ENCODE measurements at places on chromosomes 12 and 14. TPM values are rescaled to one million over a fixed set of nuclear protein-coding genes. Genes with fewer than 3 reads are reported as not detected.

GRCh38 chr12:42760550-42760949, 171.0 kb upstream of the PRICKLE1 start:
- no peak for DNase-seq

- DNase-seq = peak; percentile 85
Measured at GRCh38 chr12:56987551-56988053, 18.7 kb downstream of the ZBTB39 start.

DNA sequence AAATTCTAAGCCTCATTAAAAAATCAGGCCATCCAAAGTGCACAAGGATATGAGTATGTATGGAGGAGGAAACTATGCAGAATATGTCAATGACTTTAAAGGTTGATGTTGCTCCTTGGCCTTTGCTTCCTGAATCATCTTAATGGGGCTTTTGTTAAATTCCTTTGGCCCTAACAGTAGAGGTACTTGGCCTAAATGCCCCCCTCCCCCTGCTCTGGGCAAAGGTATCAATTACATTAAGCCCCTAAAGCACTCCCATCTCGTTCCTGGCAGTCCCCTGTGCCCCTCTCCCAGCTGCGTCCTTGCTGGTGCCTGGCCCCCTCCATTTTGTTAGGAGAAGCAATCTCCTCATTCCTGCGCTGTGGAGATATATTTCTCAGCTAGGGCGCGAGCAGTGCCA, 4.8 kb downstream of the COPZ1 start:
- no peak for DNase-seq

DNA sequence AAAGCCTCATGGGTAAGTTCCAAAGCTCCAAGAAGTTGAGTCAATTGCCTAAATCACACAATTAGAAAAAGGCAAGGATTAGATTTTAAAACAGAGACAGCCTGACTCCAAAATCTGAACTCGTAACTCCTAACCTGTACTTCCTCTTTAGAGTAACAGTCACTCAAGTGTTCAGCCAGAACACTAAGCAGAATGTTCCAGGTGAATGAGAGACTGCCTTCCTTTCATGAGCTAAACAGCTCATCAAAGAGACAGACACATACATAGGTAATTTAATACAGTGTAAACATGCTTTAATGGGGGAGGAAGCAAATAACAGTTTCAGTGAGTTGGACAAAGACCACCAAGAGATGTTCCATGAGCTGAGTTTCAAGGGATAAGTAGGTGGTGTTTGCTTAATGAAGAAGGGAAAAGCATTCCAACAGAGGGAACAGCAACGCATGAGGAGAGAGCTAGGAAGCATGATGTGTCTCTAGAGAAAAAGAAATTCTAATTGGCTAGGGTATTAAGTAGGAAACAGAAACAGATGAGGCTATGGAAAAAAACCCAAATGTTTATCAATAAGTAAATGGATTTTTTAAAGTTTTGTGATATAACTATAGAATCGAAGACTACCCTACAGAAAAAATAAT, 403.9 kb downstream of the MED13L start:
- DNase-seq = no peak

DNA sequence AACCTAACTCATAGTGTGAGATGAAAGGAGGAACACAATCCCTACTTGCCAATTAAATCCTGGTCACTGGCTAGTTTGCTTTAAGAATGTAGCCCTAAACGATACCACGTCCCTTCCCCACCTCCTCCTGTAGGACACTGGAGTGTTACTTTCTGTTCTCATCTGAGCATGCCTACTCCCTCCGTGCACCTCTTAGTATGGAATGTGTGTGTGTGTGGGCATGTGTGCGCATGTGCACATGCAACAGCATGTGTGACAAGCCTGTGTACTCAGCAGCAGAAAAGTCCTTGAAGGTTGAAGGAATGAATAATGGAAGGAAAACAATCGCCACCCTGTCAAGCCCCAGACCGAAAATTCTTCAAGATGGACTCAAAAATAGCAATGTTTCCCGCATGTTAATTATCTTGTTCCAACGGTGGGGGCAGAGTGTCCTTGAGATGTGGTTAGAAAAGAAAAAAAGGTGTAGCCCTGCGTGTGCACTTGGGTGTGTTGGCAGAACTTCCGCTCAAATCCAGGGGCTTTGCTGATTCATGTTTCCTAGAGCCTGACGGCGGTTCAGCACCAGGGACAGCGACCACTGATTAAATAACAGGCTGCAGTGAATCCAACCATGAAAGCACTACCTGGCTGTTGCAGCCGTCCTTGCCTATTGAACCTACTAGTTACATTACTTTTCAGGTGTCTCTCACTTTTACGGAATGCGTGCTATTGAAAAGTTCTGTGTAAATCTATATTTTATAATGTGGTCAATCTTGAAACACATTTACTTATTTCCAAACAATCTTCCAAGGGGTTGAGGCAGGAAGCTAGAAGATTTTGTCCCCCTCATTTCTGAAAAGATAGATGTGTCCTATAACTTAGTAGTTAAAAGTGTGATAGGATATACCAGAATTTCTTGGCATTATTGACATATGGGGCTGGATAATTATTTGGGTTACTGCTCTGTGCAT, 79.8 kb downstream of the SRRM4 start:
- no peak for DNase-seq

GRCh38 chr14:99734406-99735051, 50.4 kb downstream of the CYP46A1 start:
- DNase-seq = peak; percentile 62

DNA sequence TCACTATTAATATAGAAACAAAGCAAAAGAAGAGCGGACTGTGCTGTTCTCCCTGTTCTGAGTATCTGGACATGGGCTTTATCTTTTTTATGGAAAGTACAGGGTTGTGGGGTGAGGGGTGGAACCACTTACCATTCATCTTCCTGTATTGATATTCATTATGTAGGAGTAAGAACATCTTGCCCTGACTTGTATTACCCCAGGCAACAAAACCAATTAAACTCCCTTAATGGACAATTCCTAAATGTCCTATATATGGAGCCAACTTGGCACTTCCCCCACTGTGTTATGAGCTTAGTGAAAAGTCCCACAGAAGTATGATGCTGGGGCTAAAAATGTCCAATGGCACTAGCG, 139.9 kb upstream of the KRR1 start:
- DNase-seq = peak; percentile 47

GRCh38 chr14:65847075-65847847, 434.7 kb downstream of the FUT8 start:
- DNase-seq = no peak

- DNase-seq = no peak
Measured at GRCh38 chr14:52877628-52878027, 73.2 kb downstream of the FERMT2 start.

- no peak for DNase-seq
Measured at GRCh38 chr12:23217158-23217557, 592.2 kb downstream of the ETNK1 start.

GRCh38 chr12:31431721-31432240, 105.8 kb upstream of the SINHCAF start:
- no peak for DNase-seq

- DNase-seq = no peak
Measured at GRCh38 chr12:104130760-104131159, 7.2 kb downstream of the NFYB start.

ZCCHC8 gene
- total RNA-seq = 16.8 TPM

KLRC1 gene
- total RNA-seq = 3.3 TPM

EML5 gene
- 0.96 TPM for total RNA-seq

GALC gene
- total RNA-seq = 30.8 TPM

LRP1 gene
- total RNA-seq = 894 TPM

KCTD10 gene
- 65.3 TPM for total RNA-seq

RAB21 gene
- 22.1 TPM for total RNA-seq

LTBR gene
- total RNA-seq = 90.1 TPM

BRI3BP gene
- 5.0 TPM for total RNA-seq

PTPN21 gene
- total RNA-seq = 18.1 TPM

Data from breast epithelium (tissue), 4 donors.